Choroid plexus epithelial cell (primary cell): ENCODE measurements at places on chromosomes 13 and 19.
A peak's percentile ranks its signal among the peaks of the same experiment; 100 is the strongest.

DNA sequence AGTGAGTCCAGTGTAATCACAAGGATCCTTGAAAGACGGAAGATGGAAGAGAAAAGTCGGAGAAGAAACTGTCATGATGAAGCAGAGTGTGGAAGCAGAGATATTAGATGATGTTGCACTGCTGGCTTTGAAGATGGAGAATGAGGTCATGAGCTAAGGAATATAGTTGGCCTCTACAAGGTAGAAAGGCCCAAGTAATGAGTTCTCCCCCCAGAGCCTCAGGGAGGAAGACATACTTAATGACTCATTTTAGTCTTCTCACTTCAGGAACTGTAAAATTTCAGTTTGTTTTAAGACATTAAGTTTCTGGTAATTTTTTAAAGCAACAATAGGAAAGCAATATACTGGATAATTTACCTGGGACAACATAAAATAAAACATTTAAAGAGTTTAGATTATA lies 1331.5 kb upstream of the PCDH20 start:
- DNase-seq, result no peak

GRCh38 chr19:34960103-34960805 lies 3.8 kb downstream of the ZNF792 start:
- peak; percentile 51 for DNase-seq

DNA sequence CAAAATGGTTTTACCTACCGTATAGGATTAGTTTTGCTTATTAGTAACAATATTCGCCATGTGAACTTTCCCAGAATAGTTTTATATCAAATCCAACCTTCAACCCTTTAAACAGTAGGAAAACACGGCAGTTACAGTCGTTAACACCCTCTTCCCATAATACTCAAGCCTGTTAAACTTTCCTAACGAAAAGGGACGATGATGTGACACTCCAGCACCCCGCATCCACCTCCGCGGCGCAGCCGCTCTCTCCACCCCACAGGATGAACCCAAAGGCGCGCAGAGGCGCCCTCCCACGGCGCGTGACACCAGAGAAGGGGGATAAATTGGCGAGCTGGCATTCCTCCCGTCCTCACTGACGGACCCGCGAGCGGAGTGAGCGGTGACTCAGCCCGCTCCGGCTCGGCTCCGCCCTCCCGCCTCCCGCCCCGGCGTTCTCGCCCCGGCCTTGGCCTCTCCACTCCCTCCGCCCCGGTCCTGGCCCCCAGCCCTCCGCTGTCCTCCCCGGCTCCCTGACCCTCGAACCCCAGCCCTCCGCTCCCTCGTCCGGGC lies 665 bp downstream of the TUBGCP3 start:
- peak; percentile 80 for DNase-seq

DNA sequence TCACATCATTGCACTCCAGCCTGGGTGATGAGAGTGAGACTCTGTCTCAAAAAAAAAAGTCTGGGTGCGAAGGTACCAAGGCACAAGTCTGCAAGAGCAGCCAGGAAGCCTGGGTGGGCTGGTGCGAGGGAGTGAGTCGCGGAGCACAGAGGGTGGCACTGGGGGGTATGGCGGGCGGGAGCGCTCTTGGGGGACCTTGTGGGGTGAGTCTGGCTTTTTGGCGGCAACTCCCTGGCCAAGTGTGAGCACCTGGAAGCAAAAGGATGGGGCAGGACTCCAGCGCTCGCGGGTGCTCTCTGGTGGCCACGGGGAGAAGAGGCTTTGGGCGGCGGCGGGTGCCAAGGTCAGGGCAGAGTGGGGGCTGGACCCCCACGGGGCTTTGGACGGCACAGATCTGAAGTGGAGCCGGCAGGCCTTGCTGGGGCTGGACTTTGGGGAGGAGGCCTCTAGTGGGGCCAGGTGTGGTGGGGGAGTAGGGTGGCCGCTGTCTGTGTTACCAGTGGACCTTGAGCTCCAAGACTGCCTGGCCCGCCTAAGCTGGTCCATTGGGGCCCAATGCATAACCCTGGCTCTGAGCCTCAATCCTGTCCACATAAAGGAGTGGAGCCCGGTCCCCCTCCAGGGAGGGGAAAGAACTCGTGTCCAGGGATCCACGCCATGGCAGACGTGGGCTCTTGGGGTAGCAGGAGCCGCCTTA lies 1.6 kb downstream of the P2RY11 start:
- DNase-seq, result peak; percentile 44

DNA sequence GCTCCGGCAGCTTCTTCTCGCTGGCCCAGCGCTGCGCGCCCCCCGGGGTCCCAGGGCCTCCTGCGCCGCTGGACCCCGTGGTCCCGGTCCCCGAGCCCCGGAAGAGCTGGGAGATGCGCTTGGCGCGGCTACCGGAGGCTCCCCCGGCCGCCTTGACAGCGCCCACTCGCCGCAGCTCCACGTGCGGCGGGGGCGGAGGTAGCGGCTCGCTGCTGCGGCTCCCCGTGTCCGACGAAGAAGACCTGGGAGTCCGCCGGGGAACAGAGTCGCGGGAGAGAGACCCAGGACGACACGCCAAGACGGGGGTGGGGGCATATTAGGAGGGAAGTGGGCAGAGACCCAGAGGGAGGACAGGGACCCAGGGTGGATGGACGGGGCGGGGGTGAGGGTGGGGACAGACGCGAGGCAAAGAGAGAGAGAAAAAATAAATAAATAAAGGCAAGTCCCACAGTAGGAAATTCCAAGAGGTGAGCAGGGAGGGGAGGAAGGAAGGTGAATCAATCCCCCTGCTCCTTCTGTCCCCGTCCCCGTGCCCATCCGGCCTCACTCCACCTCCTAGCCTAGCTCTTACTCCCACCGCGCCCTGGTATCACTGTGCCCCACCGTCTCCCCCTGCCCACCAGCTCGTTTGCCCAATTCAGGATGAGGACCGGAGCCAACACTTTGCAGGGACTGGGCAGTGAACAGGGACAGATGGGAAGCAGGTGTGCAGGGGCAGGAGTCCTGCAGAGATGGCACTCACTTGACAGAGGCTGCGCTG lies 826 bp downstream of the RASIP1 start:
- DNase-seq, result no peak

DNA sequence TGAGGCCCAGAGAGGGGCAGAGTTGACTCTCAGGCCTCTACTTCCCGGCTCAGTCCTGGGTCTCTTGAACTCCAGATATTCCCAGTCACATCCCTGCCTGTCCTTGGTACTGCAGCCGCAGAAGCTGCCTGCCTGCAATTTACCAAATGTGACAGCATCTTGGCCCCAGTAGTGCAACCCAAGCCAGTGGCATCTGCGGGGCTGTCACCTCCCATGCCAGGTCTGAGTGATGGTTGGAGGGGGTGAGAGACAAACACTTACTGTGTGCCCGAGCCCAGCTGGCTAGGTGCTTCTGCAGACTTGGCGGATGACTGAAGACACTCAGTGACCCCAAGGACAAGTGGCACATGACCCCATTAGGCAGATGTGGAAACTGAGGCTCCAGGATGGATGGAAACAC lies 18.4 kb downstream of the ZNRF4 start:
- DNase-seq, result no peak

DNA sequence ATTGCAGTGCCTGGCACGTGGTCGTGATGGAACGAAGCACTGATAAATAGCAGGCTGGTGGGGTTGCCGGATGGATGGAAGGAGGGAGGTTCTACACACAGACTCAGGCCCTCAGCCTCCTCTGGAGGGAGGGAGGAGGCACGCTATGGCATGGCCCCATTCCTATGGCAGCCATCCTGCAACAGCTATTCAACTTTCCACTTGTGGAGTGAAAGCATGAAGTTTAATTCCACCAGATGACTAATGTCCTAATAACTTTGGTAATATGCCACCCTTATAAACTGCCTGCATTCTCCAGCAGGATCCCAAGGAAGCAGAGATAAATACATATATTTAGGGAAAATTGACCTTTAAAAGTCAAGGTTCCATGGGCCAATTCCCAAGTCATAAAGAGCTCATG lies 92.4 kb downstream of the KL start:
- no peak for DNase-seq

DNA sequence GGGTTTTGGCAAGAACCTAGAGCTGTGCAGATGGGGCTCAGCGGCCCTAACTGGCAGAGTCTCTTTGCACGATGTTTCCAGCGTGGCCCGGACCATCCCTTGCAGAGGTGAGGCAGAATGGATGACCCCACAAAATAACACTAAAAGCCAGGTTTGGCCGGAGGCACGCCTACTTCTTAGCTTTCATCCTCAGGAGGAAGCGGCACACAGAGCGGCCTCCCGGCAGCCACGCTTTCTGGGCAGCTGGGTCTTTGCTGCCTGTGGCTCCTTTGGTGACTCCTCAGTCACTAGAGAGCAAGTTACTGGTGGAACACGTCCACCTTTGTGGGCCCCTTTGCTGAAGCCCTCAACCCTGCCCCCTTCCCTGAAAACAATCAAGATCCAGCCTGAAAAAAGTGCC lies 25.2 kb downstream of the TEX29 start:
- DNase-seq, result no peak

- no peak for DNase-seq
These were observed 406.7 kb upstream of the ZNF507 start for GRCh38 chr19:31938675-31939074.

- peak; percentile 47 for DNase-seq
These were observed 73.5 kb downstream of the PDS5B start for GRCh38 chr13:32659736-32660135.

- no peak for DNase-seq
These were observed 221.5 kb upstream of the TSHZ3 start for GRCh38 chr19:31570718-31571117.

- no peak for DNase-seq
These were observed 88.4 kb upstream of the OXGR1 start for GRCh38 chr13:97082461-97083207.

DNA sequence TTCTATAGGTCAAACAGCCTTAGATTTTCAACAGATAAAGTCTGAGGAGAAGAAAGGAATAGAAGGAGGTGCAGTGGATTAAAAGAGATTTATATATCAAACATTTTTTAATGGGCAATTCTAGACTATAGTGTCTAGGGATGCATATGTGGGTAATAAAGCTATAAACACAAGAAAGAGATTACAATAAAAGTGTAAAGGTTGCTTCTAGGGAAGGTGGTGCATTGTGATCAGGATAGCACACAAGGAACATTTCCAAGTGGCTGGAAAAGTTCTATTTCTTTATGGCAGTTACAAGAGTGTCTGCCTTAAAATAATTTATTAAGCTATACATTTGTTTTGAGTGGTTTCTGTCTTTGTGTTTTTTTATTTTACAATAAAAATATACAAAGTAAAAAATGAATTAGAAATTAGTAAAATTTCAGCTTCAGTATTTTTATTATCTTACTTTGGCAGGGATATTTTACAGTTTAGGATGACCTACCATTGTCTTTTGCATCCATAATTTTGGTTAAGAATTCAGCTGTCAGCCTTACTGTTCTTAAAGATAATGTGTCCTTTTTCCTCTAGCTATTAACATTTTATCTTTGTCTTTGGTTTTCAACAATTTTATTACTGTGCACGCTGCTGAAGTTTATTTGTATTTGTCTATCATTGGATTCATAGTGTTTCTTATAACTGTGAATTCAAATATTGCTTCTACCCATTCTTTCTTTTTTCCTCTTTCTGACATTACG lies 221.8 kb downstream of the LACC1 start:
- no peak for DNase-seq

DNA sequence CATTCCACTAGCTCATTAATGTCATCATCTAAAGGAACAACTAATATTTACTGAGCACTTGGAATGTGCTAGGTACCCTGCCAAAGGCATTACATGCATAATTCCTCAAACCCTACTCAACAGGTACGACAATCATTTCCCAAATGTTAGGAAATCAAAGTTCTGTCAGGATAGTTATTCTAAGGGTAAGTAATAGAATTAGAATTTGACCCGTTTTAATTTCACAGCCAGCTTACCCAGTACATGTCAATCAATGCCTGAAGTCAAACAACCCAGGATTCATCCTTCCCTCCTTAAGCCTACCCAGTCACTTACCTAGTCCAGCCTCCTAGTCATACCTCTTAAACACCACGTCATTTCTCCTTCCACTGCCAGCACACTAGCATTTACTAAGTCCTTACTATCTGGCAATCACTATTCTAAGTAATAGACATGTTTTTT lies 2.4 kb downstream of the LNX2 start:
- no peak for DNase-seq

DNA sequence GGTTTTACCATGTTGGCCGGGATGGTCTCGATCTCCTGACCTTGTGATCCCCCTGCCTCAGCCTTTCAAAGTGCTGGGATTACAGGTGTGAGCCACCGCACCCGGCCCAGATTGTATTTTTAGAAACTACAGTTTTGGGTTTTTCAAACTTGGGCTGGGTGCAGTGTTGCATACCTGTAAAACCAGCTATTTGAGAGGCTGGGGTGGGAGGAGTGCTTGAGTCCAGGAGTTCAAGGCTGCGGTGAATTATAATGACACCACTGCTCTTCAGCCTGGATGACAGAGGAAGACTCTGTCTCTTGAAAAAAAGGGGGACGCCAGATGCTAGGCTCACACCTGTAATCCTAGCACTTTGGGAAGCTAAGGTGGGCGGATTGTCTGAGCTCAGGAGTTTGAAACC lies 4.2 kb downstream of the CHAF1A start:
- no peak for DNase-seq

DNA sequence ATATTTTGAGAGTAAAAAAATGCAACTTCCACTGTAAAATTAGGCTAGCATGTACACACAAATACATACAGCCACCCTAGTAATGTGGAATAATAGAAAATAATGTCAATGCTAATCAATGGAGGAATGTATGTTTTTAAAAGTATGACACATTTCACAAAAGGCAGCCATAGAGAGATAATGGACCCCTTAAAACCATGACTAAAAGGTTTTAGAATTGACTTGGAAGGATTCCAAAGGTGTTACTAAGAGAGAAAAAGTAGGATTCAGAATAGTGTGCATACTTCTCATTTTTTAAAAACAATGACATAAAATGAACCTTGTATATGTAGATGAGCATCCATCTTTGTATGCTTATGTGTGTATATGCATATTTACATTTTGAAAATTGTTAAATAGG lies 597.9 kb upstream of the PCDH9 start:
- peak; percentile 6 for DNase-seq

- no peak for DNase-seq
These were observed 221.7 kb downstream of the RFC3 start for GRCh38 chr13:34039678-34040077.

DNA sequence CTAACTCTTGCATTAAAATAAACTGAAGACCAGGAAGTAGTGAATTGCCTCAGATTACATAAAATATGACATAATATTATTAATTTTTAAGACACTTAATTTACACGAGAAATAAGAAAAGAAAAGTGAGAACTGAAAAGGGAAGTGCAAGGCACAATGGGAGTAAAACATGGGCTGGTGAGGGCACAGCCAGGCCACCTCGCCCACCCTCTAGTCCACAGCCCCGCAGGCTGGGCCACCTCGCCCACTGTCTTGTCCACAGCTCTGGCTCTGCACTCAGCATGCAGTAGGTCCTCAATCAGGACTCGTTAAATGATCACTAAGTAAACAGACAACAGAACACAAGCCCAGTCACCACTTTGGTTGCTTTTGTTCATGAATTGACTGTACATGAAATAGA lies 67.8 kb upstream of the ARHGEF7 start:
- DNase-seq, result no peak

DNA sequence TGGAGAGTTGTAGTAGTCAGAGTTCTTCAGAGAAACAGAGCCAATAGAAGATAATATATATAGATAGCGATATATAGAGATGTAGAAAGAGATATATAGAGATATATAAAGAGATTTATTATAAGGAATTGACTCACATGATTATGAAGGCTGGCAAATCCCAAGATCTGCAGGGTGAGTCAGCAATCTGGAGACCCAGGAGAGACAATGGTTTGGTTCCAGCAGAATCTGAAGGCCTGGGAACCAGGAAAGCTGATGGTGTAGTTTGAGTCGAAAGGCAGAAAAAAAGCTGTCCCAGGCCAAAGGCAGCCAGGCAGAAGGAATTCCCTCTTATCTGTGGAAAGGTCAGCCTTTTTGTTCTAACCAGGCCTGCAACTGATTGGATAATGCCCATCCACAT lies 194.1 kb downstream of the NUFIP1 start:
- DNase-seq, result no peak

- peak; percentile 9 for DNase-seq
These were observed 639.0 kb upstream of the KLHL1 start for GRCh38 chr13:70747262-70747661.
